ENCODE measurements at places on chromosomes 11 and 22.

GRCh38 chr11:79363256-79363655, 77.6 kb downstream of the TENM4 start:
- DNase-seq = no peak

DNA sequence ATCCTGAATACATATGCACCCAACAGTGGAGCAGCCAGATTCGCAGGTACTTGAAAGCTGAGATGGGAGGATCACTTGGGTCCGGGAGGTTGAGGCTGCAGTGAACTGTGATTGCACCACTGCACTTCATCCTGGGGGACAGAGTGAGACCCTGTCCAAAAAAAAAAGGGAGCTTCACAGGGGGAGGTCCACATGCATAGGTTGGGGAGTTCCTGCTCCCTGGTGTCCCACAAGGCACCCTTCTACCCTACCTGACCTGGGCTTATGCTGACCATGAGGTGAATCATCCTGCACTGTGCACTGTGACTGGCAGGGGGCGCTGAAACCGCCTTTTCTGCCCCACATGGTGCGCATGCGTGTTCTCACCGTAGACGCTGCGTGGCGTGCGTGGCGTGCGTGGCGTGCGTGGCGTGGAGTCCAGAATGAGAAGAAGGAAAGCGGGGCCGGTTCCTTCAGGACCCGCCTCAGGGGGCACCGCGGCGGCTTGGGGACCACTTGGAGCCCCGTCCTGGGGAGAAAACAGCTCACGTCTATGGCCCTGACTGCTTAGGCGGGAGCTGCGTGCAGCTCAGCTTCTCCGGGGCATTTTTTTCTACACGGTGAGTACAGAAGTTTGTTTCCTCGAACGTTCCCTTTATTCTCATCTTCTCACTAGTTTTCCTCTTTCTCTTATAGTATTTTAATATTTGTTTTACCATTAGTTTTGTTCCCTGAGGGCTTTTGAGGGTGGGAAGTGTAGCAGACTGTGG, 116.6 kb upstream of the GRK3 start:
- peak; percentile 86 for DNase-seq

DNA sequence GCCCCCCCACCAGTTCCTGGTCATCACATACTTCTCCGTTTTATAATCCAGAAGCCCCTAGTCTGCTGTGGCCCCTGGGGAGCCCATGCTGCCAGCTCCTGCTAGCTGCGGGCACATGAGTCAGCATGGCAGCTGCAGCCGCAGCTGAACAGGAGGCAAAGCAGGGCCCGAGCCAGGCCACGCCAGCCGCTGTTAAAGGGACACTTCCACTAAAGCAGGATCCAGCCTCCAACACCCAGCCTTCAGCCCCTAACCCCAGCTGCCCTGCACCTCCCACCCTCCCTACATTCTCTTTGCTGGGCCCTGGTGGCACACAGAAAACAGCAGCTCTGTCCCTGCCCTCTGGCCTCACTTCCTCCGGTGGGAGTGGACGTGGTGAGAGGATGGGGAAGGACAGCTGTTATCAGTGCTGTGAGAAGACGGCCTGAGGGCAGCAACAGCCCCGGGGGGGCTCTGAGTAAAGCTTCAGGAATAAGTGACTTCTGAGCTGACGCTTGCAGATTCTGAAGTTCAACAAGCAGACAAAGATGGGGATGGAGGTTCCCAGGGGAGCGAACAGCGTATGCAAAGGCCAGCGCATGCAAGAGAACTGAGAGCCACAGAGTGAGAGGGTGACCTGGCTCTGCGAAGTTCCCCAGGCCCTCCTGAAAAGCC, 688 bp upstream of the LRRC74B start:
- DNase-seq = peak; percentile 92

- DNase-seq = no peak
These were observed 3.6 kb downstream of the TNNI2 start for GRCh38 chr11:1842149-1843097.

DNA sequence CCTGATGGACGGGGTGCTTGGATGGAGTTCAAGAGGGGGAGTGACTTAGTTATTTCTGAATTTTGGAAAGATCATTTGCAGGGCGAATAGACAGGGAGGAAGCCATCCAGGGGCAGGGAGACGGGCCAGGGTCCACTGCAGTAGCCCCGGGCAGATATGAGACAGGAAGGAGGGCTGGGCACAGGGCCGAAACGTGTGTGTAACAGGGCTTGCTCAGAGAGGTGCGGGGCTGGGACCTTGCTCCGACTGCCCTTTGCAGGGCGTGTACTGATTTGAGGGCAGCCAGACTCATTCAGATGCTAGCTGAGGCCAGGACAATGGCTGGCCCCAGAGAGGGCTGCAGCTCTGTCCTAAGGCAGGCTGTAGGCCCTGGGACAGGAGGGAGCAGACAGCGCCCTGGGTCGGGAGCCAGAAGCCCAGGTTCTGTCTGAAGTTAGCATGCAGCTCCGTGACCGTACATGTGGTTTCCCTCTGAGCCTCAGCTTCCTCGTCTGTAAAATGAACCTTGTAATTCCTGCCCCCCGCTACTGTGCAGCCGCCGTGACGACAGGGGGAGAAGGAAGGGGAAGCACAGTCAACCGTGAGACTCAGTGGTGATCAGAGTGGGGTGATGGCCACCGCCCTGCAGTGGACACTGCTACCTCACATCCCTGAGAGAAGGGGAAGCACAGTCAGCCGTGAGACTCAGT, 103.4 kb downstream of the PHF21B start:
- no peak for DNase-seq

- DNase-seq = no peak
These were observed 600.6 kb downstream of the BUD13 start for GRCh38 chr11:116172156-116172555.

DNA sequence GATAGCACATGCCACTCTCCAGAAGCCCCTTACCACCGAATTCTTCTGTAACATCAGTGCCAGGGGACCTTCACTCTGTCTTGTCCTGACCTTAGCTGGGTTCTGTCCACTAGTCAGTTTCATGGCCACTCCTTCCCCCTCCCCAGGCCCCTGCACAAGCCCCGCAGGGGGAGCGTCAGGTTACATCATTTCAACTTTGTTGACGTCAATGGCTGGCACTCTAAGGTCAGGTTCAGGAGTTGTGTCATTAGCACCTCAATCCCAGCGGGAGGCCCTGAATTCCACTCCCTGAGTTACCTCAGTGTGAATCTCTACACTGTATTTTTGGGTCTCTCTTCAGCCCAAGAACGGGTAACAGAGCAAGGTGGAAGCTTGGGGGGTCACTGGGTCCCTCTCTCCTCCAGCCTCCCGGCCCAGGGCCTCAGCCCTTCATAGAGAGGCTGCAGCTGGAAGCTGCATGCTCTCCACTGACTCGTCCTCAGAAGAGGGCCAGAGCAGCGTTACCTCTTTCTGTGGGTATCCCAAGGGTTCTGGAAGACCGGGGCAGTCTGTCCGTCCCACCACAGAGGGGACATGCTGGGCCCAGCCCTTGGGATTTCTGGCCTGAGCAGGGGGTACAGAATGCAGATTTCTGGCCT, 10.3 kb downstream of the USH1C start:
- DNase-seq = no peak

- no peak for DNase-seq
These were observed at the start of gene PHETA2 for GRCh38 chr22:42074132-42074811. TSS of gene PHETA2 (plus strand) at chr22:42074248. CDS start at chr22:42077294, 3,046 bp downstream.

DNA sequence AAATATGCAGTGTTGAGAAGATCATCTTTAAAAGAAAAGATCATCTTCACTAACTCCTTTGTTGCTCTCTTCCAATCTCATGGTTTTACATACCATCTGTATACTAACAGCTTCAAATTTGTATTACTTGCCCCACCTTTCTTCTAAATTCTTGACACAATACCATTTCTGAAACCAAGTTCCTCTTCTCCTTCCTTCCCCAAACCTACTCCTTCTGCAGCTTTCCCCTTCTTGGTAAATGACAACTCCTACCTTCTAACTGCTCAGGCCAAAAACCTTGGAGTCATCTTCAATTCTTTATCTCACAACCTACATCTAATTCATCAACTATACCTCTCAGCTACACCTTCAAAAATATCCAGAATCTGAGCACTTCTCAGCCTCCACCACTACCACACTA, 9.3 kb downstream of the PRCP start:
- no peak for DNase-seq

DNA sequence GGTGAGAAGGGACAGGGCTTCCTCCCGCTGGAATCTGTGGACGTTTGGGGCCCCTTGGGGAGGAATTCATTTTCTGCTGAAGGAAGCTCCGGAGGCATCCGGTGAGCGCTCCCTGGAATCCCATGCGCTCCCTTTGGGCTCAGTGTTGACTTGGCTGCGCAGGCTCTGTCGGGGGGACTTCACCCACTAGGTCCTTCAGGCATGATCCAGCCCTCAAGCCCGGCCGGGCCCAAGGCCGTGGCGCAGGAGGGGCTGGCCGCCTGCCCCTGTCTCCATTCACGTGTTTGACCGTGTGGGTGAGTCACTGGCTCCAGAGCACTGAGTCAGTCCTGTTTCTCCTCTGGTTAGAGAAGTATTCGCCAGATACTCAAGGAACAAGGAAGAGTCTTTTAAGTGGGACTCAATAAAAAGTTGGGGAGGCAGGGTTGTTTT, 1.4 kb downstream of the CTTN start:
- peak; percentile 91 for DNase-seq

DNA sequence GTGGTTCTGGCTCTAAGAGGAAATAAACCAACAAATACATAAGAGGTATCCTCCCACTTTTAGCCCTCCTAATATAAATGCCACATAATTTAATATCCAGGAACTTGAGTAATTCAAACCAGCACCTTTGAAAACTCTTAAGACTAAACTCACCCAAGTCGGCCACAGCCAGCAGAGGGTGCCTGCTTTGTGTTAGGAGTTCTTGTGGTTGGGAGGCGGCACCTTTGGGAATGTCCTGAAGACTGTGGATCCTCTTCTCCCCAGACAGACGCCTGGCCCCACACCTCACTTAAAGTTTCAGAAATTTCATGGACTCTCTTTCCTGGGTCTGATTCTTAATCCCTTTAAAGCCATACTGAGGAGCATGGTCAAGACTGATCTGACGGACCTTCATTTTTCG, 169.0 kb downstream of the TBC1D22A start:
- no peak for DNase-seq

DNA sequence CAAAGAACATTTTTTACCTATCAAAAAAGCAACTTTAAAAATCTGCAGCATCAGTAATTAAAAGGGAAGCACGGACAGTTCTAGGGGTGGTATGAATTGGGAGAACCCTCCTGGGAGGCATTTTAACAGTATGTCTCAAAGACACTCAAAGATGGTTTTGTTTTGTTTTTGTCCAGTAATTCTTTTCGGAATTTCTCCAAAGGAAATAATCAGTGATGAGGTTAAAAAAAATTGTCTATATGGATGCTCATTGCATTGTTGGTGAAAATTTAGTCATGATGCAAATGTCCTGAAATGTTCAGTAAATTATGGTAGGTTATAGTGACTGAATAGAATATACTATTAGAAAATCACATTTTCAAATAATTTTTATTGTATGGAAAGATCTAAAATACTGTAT, 115.1 kb downstream of the ATXN10 start:
- no peak for DNase-seq

GRCh38 chr11:14373941-14374646, 15.1 kb upstream of the RRAS2 start:
- DNase-seq = no peak

GRCh38 chr11:26626346-26626745, 54.3 kb upstream of the MUC15 start:
- DNase-seq = no peak

GRCh38 chr11:64801561-64802369, 1.2 kb downstream of the MAP4K2 start:
- no peak for DNase-seq

GRCh38 chr22:17958166-17958565, 66.2 kb downstream of the MICAL3 start:
- DNase-seq = no peak

DNA sequence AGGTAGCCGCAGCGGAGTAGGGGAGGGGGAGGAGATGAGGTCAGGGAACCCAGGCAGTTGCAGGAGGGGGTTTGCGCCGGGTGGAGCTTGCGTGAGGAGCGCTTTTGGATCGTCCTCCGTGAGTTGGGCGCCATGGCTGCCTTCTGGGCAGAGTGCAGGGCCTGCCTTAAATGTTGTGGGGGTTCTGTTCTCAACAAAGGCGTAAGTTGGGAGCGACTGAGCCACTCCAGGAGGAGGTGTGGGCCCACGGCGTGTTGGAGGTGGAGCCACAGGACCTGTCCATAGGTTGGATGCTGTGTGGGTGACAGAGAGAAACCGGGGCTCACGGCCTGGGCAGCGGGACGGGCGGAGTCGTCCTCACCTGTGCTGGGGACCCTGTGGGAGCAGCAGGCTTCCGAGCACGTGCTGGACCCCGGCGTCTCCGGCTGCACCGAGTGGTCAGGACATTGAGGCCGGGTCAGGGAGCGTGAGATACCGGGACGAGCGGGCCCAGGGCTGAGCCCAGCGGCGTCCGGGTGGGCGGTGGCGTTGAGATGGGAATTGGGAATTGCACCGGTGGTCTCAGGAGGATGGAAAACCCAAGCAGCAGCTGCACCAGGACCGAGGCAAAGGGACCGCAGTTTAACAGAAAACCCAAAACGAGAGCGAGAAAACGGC, 977 bp upstream of the PGGHG start:
- no peak for DNase-seq

DNA sequence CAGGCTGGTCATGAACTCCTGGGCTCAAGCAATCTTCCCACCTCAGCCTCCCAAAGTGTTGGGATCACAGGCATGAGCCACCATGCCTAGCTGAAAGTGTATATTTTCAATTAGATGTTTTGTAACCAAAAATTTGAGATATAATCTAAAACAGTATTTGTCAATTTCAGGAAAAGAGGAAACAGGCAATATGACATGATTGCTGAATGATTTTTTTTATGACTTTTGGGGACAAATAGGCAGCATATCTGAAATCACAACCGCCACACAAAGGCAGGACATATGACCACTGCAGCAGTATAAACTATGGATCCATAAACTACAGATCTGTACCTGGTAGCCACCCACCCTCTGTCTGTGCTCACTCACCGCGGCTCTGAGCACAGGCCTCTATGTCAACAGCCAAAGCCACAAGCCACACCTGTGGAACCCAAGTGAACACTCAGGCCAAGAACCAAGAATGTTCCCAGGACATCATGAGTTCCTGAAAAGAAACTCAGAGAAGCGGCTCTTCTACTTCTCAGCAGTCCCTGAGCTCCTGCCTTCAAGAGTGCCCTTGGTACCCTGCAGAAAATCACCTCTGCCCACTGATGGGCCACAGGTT, 22.5 kb downstream of the PISD start:
- DNase-seq = no peak

- no peak for DNase-seq
These were observed 92.9 kb upstream of the THY1 start for GRCh38 chr11:119515771-119516400.

DNA sequence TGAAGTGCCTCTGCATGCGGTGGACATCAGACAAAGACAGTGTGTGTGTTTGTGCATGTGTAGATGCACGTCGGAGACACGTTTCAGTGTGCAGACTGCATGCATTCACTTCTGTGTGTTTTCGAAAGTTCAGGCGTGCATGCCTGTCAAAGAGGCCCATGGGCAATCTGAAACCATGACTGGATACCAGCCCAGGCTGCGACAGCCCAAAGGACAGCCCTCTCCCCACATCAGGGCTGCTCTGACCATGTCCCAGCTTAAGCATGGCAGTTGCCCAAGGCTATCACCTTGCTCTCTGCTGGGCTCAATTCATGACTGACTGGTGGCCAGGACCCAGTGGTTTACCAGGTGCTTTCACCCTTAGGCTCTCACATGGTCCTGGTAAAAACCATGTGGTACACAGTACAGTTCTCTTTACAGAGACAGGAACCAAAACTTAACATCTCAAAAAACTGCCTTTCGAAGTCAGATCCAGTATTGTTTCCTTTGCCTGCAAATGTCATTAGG, 423.7 kb upstream of the CADM1 start:
- DNase-seq = no peak
